ENCODE measurements at places on chromosomes 11 and 22.
A peak's percentile ranks its signal among the peaks of the same experiment; 100 is the strongest.

GRCh38 chr11:14938936-14939335, 33.2 kb downstream of the CALCA start:
- DNase-seq: no peak

GRCh38 chr11:1259561-1259960, 36.7 kb downstream of the MUC5B start:
- DNase-seq: no peak

DNA sequence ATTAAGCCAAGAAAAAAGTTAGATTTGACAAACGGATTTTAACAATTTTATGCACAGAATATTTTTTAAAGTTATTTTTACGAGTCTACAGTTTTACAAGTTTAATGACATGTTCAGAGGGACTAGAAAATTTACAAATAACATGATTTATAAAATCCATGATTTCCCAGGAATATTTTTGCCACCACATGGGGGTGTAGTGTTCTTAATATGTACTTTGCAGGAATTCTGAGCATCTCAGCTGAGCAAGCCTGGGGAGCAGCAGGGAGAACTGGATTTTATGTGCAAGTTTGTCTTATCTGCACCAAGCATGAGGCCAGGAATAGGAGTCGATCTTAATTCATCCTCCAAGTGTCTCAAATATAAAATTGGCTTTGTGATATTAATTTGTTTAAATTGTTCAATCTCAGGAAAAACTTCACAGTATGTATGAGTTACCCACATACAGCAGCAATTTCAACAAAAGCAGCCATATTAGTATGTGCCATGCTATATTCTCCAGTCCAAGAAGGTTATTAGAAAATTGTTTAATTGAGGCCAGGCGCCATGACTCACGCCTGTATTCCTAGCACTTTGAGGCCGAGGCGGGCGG, 826.3 kb downstream of the DLG2 start:
- DNase-seq: no peak

DNA sequence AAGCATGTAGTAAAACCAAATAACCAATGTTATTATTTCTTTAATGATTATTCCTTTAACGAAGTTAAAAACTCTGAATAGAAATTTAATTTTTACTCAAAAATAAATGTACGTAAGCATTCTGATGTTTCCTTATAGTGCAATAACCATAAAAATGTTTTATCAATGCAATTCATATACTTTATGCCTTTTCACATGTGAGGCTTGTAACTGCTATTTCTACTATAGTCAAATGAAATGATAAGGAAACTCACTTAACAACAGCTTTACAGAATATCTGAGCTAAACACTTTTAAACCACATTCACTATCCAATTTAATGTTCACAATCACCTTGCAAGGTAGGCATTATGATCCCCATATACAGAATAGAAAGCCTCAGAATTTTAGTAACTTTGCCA, 17.4 kb downstream of the BTBD10 start:
- DNase-seq: no peak

GRCh38 chr11:76799066-76799804, 16.1 kb downstream of the TSKU start:
- peak; percentile 90 for DNase-seq

DNA sequence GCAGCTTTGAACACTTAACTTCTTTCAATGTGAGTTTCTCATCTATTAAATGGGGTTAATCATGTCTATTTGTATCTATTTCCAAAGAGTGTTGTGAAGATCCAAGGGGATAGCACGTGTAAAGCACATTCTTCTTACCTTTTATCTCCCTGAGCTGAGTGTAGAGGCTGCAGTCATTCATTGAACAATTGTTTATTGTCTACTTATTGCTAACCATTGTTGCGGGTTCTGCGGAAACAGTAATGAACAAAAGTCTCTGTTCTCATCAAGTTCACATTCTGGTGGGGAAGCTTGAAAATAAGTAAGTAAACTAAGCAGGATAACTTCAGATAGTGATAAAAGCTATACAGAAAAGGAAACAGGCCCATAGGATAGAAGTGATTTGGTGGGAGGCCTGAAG, 27.4 kb upstream of the PLET1 start:
- DNase-seq: no peak

DNA sequence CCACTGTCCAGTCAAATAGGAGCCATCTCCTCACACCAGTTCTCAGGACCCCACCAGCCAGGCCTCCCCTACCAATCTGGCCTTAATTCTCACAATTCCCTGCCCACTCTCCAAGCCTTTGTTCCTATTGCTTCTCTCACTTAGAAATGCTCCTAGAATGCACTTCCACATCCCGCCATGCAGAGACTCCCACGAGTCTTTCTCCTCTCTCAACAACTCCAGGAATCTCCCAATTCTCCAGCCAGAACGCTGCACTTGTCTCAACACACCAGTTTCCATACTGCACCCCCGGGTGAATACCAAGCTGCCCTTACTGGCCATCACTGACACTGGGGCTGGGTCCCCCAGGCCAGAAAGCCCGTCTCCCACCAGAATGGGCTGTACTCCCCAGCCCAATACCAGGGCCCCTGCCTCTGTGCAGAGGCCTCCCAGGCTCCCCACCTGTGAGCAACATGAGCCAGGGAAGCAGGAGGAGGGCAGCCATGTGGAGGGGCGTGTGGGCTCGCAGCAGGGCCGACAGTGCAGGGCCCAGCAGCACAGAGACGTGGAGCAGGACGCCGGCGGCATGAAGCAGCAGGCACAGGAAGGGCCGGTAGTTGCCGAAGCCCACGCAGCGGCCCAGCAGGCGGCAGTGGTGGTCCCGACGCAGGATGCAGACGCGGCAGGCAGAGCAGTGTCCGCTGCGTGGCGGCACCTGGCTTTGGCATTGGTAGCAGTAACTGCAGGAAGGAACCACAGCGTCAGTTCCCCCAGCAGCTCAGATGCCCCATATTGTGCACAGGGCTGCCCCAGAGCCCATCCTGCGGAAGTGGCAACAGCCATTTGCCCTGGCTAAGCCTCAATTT, 2.4 kb downstream of the ZDHHC24 start:
- peak; percentile 77 for DNase-seq

- DNase-seq: peak; percentile 61
Observed at GRCh38 chr11:77101043-77101537, 1.6 kb upstream of the OMP start.

DNA sequence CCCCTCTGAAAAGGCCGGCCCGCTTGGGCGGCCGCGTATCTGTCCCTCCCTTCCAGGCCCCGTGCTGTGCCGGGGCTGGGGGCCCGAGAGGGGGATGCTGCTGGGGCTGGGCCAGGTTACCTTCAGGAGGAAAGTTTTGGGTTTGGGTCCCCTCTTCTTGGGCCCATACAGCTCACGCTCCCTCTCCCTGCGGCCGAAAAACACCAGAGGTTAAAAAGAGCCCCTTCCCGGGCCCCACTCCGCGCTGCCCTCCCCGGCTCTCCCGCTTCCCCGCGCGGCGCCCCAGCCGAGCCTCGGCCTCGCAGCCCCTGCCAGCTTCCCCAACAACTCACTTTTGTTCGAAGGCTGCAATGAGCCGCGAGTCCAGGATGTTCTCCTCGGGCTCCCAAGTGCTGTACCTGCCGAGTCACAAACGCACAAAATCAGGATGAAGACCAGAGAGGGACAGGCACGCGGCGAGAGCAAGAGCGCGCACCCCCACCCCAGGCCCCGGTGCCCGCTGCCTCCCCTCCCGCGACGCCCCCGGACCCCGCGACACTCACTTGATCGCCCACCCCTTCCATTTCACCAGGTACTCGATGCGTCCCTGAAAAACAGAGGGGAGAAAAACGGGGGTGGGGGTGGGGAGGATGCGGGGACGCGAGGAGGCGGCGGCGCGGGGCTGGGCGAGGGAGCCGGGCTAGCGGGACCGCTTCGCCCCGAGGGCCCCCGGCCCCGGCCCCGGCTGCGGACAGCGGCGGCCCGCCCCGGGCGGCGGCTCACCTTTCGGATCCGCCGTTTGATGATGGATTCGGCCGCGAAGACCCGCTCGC, 450 bp downstream of the CBX6 start:
- no peak for DNase-seq

- no peak for DNase-seq
Observed at GRCh38 chr11:35282221-35282882, 137.0 kb downstream of the SLC1A2 start.

DNA sequence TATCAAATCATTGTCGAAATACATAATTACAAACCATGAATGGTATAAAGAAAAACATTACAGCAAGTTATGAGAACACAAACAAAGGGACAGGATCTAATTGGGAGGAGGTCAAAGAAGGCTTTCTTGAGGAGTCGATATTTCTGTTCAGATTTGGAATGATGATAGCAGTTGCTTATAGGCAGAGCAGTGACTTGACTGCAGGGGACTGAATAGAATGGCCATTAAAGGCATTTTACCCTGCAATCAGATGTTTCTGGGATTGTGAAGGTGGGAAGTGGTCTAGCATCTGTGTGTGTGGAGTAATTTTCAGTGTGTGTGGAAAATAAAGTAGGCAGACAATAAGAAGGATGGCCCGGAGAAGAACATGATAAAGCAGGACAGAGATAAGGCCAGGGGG, 41.0 kb downstream of the BLID start:
- DNase-seq: no peak

GRCh38 chr11:101010899-101011298, 118.7 kb downstream of the PGR start:
- no peak for DNase-seq

GRCh38 chr11:129115652-129116586, 76.2 kb downstream of the ARHGAP32 start:
- DNase-seq: no peak

DNA sequence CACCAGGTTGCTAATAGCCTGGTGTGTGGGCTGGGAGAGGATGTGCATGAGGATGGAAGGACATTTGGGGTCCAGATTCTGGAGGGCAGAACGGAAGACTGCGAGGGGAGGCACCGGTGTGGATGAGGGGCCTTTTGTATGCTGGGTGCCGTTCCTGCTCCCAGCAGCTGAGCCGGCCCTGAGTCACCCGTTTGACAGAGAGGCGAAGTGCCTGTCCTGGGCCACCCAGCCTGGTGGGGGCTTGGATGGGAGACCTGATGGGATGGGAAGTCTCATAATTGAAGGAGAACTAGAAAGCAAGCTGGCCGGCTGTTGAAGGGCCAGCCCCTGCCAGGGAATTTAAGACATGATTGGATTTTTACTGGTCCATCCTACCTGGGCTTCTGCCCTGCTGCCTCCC, 10.8 kb downstream of the CACNA1I start:
- DNase-seq: no peak

GRCh38 chr11:128502726-128503125, 84.6 kb downstream of the ETS1 start:
- DNase-seq: no peak

DNA sequence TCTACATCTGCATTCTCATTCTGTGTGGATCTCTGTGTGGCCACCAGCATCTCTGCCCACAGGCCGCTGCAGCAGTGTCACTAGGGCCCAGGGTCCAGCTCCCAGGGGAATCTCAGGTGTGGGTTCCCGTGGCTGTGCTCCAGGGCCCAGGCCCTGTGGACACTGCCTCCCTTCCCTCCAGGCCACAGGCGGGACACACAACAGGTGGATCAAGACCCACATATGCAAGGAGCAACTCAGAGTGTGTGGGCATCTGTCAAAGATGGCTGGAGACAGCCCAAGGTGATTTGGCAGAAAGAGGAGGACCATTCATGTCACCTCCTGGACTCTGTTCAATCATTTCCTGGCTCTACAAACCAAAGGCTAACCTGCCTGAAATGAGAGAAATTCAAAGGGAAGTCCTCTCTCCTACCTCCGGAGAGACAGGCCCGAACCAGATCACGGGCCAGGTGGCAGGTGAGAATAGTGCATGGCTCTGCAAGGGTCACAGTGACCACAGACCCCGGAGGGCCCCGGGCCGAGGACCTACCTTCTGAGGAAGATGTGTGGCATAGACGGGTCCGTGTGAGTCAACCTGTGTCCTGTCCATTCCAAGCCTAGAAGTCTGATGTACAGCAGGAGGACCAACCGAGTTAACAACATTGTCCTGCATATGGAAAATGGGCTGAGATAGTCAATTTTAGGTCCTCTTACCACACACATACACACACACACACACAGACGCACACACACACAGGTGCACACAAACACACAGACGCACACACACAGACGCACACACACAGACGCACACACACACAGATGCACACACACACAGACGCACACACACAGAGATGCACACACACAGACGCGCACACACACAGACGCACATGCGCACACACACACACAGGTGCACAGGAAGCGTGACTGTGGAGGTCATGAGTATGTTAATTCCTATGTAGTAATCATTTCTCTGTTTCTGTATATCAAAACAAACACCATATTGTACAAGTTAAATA, 1068.5 kb downstream of the BRD1 start:
- no peak for DNase-seq

- DNase-seq: no peak
Observed at GRCh38 chr22:42284643-42285181, 14.3 kb upstream of the TCF20 start.

DNA sequence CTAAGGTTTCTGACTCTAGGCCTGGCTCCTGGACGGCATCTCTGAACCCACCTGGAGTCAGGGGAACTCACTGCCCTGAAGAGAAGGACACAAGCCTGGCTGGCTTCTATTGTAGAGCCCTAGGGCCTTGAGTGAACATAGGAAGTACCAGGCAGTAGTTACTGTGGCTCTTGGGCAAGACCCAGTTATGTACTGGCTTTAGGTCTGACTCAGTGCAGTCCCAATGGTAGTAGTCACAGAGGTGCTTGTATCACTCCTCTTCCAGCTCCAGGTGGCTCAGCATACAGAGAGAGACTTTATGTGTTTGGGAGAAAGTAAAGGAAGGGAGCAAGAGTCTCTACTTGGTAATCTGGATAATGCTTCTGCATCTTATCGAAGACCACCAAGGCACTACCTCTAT, 13.9 kb upstream of the PAK1 start:
- DNase-seq: no peak

GRCh38 chr11:65209711-65210360, 28.1 kb downstream of the CAPN1 start:
- no peak for DNase-seq

DNA sequence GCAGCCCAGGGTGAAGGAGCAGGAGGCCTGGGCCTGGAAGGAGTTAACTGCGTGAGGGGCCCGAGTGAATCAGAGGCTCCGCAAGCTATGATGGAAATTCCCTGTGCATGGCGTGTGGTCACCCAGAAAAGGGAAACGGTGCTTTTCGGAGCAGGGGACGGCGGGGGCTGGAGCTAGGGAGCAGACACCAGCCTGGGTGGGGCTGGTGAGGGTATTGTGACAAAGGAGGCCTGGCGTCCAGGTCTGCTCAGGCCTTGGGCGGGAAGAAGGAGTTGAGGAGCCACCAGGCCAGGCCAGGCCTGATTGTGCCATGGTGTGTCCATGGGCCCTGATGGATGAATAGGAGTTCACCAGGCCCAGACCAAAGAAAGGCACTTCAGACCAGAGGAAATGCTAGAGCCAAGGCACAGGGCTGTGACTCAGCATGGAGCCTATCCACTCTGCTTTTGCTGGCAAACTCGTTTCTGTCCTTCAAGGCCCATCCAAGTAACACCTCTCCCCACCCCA, 12.8 kb upstream of the SPI1 start:
- no peak for DNase-seq

GRCh38 chr11:39102236-39102635, 2357.2 kb downstream of the LRRC4C start:
- DNase-seq: no peak

Data from GM20000 (cell line).